ENCODE measurements at places on chromosomes 11 and 22. TPM values are rescaled to one million over a fixed set of nuclear protein-coding genes. Genes with fewer than 3 reads are reported as not detected.
A peak's percentile ranks its signal among the peaks of the same experiment; 100 is the strongest.

DNA sequence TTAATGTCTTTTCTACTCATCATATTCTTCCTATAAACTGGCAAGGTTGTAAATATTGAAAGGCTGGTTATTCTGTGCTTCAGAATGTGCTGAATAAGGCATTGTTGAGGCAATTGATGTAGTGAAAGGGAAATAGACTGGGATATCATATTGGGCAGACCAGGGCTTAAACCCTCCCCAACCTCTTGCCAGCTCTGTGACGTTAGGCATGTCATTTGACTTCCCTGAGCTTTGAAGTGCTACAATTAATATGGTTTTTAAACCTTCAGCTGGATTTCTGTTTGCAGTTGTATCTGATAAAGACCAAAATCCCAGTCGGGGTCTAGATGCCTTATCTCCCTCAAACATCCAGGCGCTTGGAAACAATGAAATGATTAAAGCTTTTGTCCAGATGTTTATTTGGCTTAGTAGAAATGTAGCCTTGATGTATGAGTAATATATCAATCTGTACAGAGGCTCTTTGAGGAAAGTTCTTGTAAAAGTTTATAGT is 208.1 kb downstream of the DBX1 start:
- H3K27ac ChIP-seq: no peak overlapping the region
- H3K27me3 ChIP-seq: peaks cover 22% of the 10 kb centered on the region
- DNase-seq: no peak

DNA sequence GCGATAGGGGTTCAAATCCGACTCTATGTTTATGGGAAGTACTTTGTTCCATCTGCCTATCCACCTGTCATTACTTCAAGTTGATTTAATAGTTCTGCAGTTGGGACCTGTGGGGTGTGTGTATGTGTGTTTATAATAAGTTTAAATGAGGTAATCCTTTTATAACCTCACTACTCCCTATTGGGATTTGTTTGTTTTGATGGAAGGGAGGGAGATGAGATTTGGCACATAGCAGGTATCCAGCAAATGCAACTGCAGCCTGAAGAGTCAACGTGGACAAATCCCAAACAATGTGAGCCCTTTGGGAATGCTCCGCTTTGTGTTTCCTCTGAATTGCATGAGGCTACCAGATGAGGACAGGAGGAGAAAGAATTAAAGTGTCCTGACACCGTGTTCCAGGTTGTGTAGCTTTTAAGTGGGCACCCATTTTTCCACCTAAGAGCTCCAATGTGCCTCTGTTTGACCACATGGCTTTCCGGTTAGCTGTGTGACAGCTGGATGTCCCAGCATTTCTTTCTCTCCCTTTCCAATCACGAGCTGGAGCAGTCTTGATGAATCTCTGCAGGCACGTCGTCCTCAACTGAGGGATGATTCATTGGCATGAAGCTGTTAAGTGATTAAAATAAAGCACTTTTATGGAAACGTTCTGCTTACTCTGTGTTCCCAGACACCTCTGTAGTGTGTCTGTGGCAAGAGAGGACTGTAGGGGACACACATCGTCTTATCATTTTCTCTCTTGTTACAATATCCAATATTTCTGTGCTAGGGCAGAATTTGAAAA is 610.7 kb downstream of the NTM start:
- H3K4me3 ChIP-seq: no peak overlapping the region
- no peak for DNase-seq
- H3K27me3 ChIP-seq: no peaks in the 10 kb centered on the region

GRCh38 chr22:28920757-28921584 is 37.6 kb downstream of the ZNRF3 start:
- H3K27me3 ChIP-seq: peaks cover 76% of the 10 kb centered on the region
- no peak overlapping the region for H3K27ac ChIP-seq
- DNase-seq: no peak

GRCh38 chr22:49184736-49185135 is 642.9 kb downstream of the BRD1 start:
- no peaks in the 10 kb centered on the region for H3K27me3 ChIP-seq
- H3K4me1 ChIP-seq: no peaks in the 10 kb centered on the region
- no peak overlapping the region for H3K4me3 ChIP-seq
- no peak for DNase-seq

- no peaks in the 10 kb centered on the region for H3K36me3 ChIP-seq
- DNase-seq: no peak
Measured at GRCh38 chr11:12042215-12042676, 33.8 kb upstream of the DKK3 start.

- H3K27ac ChIP-seq: no peak overlapping the region
- H3K36me3 ChIP-seq: peaks cover 2% of the 10 kb centered on the region
- H3K27me3 ChIP-seq: no peaks in the 10 kb centered on the region
- H3K4me3 ChIP-seq: no peak overlapping the region
Measured at GRCh38 chr22:17797721-17798559, 23.7 kb upstream of the BID start.

DNA sequence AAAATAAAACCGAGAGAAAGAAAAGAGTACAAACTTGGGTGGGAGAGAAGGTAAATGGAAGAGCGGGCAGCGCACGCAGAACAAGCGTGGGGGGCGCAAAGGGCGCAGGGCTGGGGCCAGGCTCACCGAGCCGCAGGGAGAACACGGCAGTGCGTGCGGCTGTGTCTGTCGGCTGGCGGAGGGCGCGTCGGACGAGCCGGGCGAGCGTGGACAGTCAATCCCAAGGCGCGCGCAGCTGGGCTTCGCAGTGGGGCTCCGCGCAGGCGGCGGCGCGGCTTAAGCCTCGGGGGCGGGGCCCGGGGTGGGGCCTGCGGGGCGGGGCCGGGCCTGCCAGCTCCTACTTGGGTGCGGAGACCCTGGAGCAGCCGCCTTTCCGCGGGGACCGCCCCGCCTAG is at the start of gene UCP2:
Gene UCP2 (minus strand): TSS at position 249 of the 395 bp plus-strand sequence. CDS start 4,465 bp downstream, outside the sequence.
- peaks cover 55% of the 10 kb centered on the region for H3K4me1 ChIP-seq
- peak; percentile 96 for DNase-seq
- peaks cover 48% of the 10 kb centered on the region for H3K36me3 ChIP-seq
- H3K27ac ChIP-seq: peak within 1 kb of the TSS; percentile 99

- no peaks in the 10 kb centered on the region for H3K27me3 ChIP-seq
- peaks cover 10% of the 10 kb centered on the region for H3K4me1 ChIP-seq
- DNase-seq: no peak
- H3K4me3 ChIP-seq: no peak overlapping the region
Measured at GRCh38 chr11:13881226-13881905, 81.2 kb upstream of the SPON1 start.

DNA sequence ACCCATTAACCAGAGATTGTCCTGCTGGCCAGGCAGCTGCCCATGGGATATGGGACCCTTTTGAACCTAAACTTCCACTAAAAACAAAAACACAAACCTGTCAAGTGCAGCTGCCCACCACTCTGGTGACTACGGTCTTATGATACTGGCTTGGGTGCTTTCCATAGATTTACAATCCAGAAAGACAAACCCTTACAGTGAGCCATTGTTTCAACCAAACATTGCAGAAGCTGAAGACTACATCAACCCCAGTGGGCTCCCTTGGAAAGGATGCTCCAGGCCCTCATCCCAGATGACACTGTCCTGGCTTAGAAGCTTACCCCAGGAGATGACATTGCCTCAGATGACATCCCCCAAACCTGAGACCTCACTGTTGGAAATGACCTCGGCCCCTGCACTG is 56.9 kb upstream of the WNT11 start:
- no peak overlapping the region for H3K27ac ChIP-seq
- H3K36me3 ChIP-seq: no peaks in the 10 kb centered on the region
- H3K27me3 ChIP-seq: peaks cover 15% of the 10 kb centered on the region
- no peak overlapping the region for H3K4me3 ChIP-seq

GRCh38 chr11:74175920-74176319 is 4.8 kb downstream of the PPME1 start:
- H3K27ac ChIP-seq: no peak overlapping the region
- no peaks in the 10 kb centered on the region for H3K27me3 ChIP-seq
- H3K4me3 ChIP-seq: no peak overlapping the region
- H3K4me1 ChIP-seq: peaks cover 20% of the 10 kb centered on the region
- peaks cover 13% of the 10 kb centered on the region for H3K36me3 ChIP-seq

GRCh38 chr11:103794262-103794661 is 242.2 kb upstream of the DDI1 start:
- H3K4me1 ChIP-seq: no peaks in the 10 kb centered on the region
- no peaks in the 10 kb centered on the region for H3K36me3 ChIP-seq
- H3K27ac ChIP-seq: no peak overlapping the region
- no peaks in the 10 kb centered on the region for H3K27me3 ChIP-seq
- H3K4me3 ChIP-seq: no peak overlapping the region
- no peak for DNase-seq

DNA sequence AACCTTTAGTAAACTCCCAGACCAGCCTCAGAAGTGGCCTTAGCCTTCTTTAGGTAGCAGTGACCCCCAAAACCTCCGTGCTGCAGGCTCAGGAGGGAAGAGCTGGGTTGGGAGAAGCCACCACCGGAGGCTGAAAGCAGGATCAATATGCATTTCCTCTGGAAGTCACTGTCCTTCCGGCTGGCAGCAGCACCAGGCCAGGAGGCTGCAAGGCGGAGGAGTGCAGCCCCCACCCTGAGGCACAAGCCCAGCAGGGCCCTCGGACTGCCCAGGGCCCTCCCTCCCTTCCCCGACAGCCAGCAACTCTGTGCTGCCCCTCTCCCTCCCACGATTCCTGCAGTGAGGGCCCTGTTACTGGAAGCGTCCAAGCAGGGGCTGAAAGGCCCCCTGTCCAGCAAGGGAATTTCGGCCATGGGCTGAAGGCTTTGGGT is 3.2 kb upstream of the NRXN2 start:
- no peak overlapping the region for H3K4me3 ChIP-seq
- peaks cover 14% of the 10 kb centered on the region for H3K4me1 ChIP-seq
- H3K36me3 ChIP-seq: peaks cover 25% of the 10 kb centered on the region
- DNase-seq: no peak
- peaks cover 15% of the 10 kb centered on the region for H3K27me3 ChIP-seq

- H3K27ac ChIP-seq: no peak overlapping the region
- DNase-seq: no peak
- peaks cover 12% of the 10 kb centered on the region for H3K36me3 ChIP-seq
- no peaks in the 10 kb centered on the region for H3K27me3 ChIP-seq
- peaks cover 16% of the 10 kb centered on the region for H3K4me1 ChIP-seq
Measured at GRCh38 chr11:66475349-66476172, 4.7 kb upstream of the DPP3 start.

- H3K36me3 ChIP-seq: peaks cover 3% of the 10 kb centered on the region
- H3K4me1 ChIP-seq: peaks cover 13% of the 10 kb centered on the region
- no peaks in the 10 kb centered on the region for H3K27me3 ChIP-seq
- no peak overlapping the region for H3K4me3 ChIP-seq
- H3K27ac ChIP-seq: no peak overlapping the region
Measured at GRCh38 chr11:75374646-75375045, 23.2 kb upstream of the ARRB1 start.

DNA sequence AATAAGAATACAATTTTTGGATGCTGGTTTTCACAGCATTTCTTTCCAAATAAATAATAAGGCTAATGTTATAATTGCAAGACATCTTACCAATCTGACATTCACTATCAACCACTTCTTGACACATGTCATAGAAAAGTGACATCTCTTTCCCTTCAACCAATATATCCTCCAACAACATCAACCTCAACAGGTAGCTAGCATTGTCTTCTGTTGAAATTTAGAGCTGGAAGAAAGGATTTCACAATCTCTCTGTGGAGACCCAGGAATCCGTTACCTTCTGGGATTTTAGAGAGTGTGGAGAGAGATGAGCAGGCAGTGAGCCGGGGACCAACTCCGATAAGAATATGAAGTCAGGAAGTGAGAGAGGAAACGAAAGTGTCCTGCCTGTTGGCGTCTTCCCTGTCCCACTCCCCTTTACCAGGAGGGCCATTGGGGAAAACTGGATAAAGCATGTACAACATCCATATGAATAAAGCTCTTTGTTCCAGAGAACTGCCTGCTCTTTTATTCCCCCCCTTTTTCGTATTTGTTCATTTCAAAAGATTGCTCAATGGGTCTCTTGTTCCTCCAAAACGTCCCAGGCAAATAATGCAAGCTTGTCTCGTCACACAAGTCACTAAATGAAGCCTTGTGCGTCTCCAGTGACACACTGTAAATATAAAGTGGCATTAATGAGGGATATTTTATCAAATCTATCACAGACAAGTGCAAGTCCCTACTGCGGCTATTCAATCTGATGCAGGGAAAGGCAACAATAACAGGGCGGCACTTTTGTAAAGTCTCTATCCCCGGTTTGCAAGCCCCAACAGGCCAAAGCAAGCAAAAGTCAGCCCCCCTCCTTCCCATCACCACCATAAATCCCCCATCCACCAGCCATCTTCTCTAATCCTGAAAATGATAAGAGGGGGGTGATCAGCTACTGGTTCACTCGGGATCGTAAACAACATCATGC is 3.4 kb downstream of the CADM1 start:
- peaks cover 32% of the 10 kb centered on the region for H3K27me3 ChIP-seq
- H3K36me3 ChIP-seq: no peaks in the 10 kb centered on the region
- DNase-seq: no peak
- no peak overlapping the region for H3K4me3 ChIP-seq
- peaks cover 3% of the 10 kb centered on the region for H3K4me1 ChIP-seq

DNA sequence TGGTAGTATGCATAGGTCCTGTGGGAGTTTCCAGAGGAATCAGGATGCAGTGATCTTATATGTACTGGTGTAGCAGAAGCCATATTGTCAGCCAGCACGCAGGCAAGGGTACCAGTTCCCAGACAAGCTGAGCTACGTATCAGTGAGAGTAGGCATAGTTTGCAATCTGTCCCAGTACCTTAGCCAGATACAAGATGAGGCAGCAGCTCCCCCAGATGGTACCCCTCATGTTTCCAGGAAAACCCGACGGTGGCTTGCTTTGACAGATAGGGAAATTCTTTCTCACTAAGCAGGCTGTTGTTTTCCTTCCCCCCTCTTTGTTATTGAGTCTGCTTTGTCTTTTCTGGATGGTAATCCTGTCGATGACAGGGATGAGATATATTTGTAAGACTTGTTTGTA is 109.7 kb upstream of the RRM1 start:
- H3K36me3 ChIP-seq: peaks cover 16% of the 10 kb centered on the region
- peaks cover 61% of the 10 kb centered on the region for H3K4me1 ChIP-seq
- H3K27me3 ChIP-seq: no peaks in the 10 kb centered on the region

Gene RAPSN
- total RNA-seq: 0.42 TPM

Gene ANO1
- not detected for total RNA-seq

Gene OR52N4
- total RNA-seq: 0.38 TPM

Gene WBP2NL
- 1.4 TPM for total RNA-seq
